ENCODE measurements at places on chromosomes 3 and 15.

- peak; percentile 80 for DNase-seq
Measured at GRCh38 chr3:112043621-112044201, 9.2 kb downstream of the TMPRSS7 start.

GRCh38 chr15:67762610-67763368 is 62.5 kb upstream of the SKOR1 start:
- DNase-seq = no peak

- no peak for DNase-seq
Measured at GRCh38 chr3:54243960-54244682, 121.8 kb downstream of the CACNA2D3 start.

- no peak for DNase-seq
Measured at GRCh38 chr3:72959336-72959735, 37.3 kb upstream of the PPP4R2 start.

Data from NCI-H1417 treated with DMSO at 0.1 percent for 48 hours (cell line).